ENCODE measurements at places on chromosomes 2 and 18. TPM values are rescaled to one million over a fixed set of nuclear protein-coding genes. Genes with fewer than 3 reads are reported as not detected.

TEKT4 gene
- total RNA-seq = not detected

LBH gene
- 2.4 TPM for total RNA-seq

FAP gene
- total RNA-seq = 272 TPM

LINC00305 gene
- not detected for total RNA-seq

GGCX gene
- total RNA-seq = 56.6 TPM

CKAP2L gene
- 0.88 TPM for total RNA-seq

ANKRD44 gene
- total RNA-seq = 11.5 TPM

PRKAG3 gene
- not detected for total RNA-seq

SSB gene
- total RNA-seq = 73.0 TPM

GALNT13 gene
- under 0.01 TPM for total RNA-seq

ASIC4 gene
- total RNA-seq = not detected

ADGRF3 gene
- under 0.01 TPM for total RNA-seq

Data from placental pericyte (primary cell).